ENCODE measurements at places on chromosomes 4 and X.
A peak's percentile ranks its signal among the peaks of the same experiment; 100 is the strongest.

DNA sequence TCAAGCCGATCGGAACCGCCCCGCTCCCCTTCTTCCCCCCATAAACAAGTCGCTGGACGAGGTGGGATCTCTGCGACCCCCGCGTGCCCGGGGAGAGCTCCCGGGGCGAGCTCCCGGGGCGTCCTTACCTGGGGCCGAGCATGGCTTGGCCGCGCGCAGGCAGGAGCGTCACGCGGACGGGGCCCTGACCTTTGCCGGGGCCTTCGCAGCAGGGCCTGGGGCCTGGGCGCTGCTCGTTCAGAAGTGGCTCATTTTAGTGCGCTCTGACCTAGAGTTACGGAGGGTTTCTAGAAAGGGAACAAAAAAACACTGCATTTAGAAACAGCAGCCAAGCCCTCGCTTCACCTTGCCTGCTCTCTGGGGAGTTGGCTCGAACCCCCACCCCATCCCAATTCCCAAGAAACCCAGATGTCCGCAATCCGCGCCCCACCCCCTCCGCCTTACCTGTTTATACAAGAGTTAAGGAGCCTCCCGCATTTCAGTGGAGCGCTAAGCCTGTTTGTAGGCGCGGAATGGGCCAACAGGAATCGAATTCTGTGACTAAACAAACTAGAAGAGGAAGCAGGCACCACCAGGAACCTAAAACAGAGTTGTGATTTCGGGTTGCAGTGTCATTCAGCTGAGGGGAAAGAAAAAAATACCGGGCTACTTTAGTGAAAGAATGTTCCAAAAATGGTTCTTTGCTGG is 814 bp upstream of the RBM47 start:
- no peak for DNase-seq

DNA sequence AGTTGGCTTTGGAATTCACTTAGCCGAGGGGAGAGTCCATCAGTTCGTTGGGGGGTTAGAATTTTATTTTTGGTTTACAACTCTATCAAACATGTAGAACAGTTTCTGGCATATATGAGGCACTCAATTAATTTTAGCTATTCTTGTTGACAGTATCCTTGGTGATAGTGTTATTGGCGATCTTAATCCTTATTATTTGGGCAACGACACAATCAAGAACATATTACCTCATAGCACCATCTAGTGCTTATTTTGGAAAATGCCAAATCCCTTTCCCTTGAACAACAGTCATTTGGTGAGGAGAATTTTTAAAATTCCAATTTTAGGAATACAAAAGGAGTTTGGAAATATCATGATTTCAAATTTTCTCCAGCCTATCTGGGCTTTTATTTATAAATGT is 17.9 kb upstream of the PGRMC1 start:
- DNase-seq: peak; percentile 27

GRCh38 chr4:138034871-138035270 is 207.3 kb downstream of the SLC7A11 start:
- DNase-seq: peak; percentile 31

DNA sequence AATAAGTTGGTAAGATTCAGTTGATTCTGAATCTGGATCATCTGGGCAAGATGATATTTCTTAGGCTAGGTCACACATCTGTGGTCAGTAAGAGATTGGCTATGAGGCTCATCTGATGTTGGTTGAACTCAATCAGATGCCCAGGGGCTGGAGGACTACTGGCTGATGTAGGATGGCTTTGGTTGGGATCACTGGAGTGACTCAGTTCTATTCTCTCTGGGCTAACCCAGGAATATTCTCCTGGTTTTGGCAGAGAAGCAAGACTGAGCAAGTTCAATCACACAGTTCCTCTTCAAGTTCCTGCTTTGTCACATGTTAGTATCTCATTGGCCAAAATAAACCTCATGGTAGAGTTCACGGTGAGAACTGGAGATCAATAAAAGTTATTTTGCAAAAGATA is 902.3 kb upstream of the SLIT2 start:
- no peak for DNase-seq

GRCh38 chrX:148284821-148285220 is 215.6 kb upstream of the AFF2 start:
- DNase-seq: no peak

DNA sequence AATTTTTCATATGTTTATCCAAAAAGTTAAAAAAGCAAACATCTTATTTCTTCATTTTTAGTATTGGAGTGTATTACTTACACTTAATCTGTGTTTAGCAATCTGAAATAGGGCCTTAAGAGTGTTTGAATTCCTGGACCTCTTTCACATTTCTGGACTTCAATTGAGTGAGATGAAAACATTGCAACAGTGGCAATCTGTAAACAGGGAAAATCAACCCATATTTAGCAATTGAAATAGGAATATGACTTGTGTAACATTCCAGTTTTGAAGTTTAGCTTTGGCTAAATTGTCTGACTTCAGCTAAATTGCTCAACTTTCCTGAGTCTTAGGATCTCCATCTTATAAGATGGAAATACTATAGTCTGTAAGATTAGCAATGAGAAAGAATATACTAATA is 34.6 kb upstream of the FHL1 start:
- no peak for DNase-seq

- DNase-seq: no peak
Observed at GRCh38 chrX:114065577-114066223, 518.2 kb upstream of the HTR2C start.

DNA sequence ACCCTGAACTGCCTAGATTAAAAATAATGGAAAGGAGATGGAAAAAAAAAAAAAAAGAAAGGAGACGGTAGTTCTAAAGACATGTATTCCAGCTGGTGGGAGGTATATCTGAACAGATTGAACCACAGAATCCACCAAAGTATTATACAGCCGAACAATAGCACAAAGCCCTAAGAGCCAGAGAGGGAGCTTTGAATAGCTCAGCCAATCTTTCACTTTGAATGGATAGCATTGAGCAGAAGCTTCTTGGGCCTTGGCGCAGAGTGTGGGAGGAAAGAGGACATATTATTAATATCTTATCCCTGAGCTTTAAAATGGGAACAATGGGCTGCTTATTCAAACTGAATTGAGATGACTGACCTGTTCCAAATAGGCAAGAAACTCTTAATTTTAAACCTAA is 147.8 kb upstream of the PAQR3 start:
- DNase-seq: no peak

DNA sequence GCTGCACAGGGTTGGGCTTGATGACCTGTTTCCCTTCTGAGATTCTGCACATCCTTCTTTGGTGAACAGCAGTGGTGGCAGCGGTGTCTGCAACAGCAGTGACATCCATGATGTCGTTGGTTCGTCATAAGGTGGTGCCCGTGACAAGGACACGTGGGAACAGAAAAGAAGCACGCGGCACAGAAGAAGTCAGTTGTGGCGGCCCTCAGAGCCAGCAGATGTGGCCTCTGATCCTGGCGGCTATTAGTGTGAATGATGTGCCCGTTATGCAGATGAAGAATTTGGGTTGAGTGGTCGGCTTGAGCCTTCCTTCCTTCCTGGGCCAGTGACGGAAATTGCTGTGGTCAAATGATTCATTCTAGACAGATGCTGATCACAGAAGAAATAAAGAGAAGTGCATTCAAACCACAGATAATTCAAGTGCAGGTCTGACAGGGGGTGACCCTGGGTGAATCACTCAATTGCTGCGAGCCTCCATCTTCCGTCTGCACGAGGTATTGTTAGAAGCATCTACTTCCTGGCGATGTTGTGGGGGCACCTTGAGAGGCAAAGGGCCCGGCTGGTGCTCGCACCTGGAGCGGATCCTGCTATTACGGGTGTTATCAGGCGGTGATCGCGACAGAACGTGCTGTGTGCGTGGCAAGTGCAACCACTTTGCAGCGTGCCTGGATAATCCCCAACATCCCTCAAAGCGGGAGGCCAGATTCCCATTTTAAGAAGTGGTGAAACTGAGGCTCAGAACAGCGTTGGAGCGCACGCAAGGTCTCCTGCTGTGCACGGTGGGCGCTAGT is 215.2 kb upstream of the PSAPL1 start:
- peak; percentile 99 for DNase-seq

- DNase-seq: no peak
Observed at GRCh38 chr4:152988721-152989553, 52.8 kb downstream of the FHDC1 start.

- DNase-seq: no peak
Observed at GRCh38 chr4:183714626-183715025, 55.5 kb downstream of the TRAPPC11 start.

DNA sequence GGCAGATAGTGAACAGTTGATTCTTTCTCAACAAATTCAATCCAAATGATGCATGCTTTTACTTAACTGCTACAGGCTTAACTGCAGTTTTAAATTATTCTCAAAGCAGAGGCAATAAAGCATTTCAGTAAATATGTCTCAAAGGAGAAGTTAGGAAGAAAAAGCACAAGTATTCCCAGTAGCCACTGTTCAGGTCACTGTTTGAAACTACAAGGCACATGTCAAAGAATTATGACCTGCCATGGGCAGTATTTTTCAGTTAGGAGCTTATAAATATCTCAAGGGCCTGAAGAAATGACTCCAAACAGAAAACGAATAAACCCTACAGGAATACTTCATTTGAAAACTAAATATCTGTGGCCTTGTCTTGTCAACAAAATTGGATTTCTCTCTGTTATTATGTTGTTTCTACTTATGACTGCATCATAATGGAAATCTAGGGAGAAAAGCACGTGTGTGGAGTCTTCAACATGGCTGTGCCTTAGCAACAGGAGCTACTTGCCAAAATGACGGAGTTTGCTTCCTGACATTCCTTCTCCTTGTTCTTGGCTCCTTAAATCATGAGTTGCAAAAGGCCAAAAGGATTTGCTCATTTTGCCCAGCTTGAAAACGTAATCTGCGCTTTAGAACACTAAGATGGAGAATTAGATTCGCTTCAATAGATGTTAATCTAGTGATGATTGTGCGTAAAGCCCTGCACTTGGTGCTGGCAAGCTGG is 67.6 kb upstream of the GPR101 start:
- no peak for DNase-seq

DNA sequence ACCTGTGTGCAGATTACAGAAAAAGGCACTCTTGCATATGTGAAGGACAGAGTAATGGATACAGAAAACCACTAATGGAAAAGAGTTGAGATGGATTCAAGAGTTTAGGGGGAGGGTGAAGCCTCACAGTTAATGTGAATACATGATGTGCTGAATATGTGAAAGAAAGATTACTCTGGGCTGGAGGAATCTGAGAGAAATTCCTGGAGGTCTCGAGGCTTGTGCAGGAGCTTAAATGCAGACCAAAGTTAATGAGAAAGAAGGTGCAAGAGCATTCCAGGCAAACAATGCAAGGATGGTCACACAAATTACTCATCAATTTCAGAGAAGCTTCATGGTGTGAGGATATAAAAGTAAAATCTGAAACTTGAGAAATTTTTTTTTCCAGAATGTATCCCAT is 768.8 kb downstream of the STPG2 start:
- no peak for DNase-seq

GRCh38 chr4:36123906-36124305 is 120.4 kb downstream of the ARAP2 start:
- no peak for DNase-seq

GRCh38 chr4:131316086-131316485 is 1833.0 kb upstream of the PCDH10 start:
- DNase-seq: no peak

- no peak for DNase-seq
Observed at GRCh38 chr4:76894537-76895255, 3.2 kb downstream of the SOWAHB start.

DNA sequence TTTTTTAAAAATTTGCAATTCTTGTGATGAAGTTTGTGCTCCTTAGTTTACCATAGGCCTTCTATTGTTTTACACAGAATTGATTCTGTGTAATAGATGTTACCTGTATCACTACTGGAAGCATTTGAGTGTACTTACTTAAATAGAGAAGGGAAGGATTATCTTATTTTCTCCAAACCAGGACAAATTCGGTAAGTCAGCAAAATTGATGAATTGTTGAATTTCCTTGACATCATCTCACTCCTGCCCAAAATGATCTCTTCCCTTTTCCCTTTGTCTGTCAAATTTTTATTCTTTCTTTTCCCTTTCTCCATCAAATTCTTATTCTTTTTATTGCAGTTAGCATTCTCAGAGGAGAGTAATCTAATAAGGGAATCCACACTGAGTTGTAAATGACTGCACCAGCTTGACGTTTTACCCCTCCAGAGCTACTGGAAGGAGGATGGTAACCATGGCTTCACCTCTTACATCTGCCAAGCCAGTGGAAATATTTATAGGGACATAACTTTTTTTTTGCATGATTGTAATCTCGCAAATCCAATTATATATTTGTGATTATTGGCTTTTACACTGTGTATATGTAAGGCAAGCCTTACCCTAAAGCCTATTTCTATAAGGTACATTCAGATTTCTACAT is 42.6 kb upstream of the HAND2 start:
- no peak for DNase-seq

GRCh38 chrX:7706032-7706431 is 136.9 kb upstream of the VCX start:
- peak; percentile 1 for DNase-seq

DNA sequence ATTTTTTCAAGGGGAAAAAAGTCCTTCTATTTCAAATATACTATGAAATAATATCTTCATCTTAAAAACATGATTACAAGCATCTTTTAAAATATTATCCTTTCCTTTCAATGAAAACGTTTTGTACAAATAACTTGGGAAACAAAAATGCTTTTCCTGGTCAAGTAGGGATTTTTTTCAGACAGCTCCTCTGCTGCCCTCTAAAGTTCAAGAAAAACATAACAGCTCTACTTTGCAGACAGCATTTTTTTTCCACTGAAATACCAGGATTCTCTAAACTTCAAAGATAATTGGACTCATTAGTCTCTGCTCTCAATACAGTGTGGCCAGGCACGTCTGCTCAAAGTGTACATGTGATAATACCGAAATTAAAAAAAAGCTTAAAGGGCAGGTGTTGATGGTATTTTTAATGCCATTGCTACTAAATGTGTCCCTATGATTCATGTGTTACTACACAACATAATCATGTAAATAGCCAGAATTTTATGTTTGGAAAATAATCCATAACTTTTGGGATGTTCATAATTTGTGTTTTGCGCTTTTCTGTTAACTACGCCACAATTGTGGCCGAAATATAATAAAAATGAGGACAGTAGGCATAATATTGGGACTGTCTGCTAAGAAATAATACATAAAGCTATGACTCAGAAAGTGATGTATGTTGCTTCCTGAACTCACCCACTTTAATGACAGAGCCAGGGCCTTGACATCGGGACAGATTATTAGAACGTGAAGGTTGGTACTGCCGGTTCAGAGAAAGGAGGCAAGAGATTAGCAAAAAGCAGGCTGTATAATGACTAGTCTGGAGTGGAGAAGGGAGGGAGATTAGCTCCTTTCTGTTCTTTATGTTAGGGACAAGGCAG is 478.9 kb downstream of the KCNIP4 start:
- DNase-seq: peak; percentile 20

GRCh38 chr4:105474099-105474518 is 247 bp upstream of the PPA2 start:
- DNase-seq: no peak

DNA sequence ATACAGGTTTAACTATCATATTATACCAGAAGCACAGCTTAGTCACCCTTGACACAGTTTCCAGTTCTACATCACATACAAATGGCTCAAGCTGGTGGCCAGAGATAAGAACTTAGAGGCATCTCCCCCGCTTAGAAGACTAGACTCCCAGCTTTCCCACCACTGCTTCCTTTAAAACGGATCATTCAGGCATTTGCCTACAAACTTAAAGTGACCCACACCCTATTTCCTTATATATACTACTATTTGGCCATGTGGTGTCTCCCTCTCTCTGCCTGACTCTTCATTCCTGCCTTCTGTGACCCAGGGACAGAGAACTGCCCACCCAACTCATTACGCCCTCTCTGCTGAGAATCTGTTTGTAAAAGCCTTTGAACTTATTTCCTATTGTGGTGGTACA is 781.2 kb upstream of the DIAPH2 start:
- no peak for DNase-seq

Data from EH (cell line).